ENCODE measurements at places on chromosomes 16 and 17.
A peak's percentile ranks its signal among the peaks of the same experiment; 100 is the strongest.

DNA sequence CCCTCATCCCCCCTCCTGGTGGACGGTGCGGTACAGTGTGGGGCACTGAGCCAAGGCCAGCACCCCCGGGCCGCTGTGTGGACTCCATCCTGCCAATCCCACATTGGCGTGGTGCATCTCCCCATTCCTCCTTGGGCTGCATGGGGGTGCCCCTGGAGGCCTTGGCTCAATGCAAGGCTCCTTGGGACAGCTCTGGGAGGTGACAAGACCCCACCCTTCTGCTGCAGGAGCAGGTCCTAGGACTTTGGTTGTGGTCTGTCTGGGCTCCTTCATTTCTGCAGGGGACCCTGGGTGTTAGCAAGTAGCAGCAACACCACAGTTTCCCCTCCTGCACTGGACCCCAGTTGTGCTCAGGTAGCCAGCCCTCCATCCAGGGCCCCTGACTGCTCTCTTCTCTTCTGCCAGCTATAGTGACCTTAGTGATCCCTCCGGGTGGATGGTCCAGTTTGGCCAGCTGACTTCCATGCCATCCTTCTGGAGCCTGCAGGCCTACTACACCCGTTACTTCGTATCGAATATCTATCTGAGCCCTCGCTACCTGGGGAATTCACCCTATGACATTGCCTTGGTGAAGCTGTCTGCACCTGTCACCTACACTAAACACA, 1.3 kb downstream of the PRSS21 start:
- H3K4me3 ChIP-seq: no peak overlapping the region
- H3K4me1 ChIP-seq: no peaks in the 10 kb centered on the region
- no peak overlapping the region for H3K27ac ChIP-seq
- no peaks in the 10 kb centered on the region for H3K27me3 ChIP-seq
- no peak for DNase-seq
- no peaks in the 10 kb centered on the region for H3K36me3 ChIP-seq

DNA sequence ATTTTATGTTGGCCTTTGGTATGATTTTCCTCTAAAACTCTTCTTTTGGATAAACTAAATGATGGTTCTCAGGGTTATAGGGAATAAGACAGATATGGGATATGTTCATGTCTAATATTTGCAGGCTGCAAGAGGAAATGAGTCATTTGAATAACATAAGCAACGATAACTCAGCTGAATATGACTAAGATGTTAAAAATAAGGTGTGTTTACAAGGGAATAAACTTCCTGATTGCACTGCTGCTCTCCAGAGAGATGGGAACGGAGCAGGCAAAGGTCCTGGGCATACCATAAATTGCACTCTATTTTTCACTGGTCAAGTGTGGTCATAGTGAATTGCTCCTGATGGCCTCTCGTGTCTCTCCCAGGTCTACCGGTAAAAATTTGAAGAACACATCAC, 666.2 kb downstream of the TOX3 start:
- H3K27ac ChIP-seq: no peak overlapping the region
- no peak overlapping the region for H3K4me3 ChIP-seq
- H3K36me3 ChIP-seq: no peaks in the 10 kb centered on the region
- no peaks in the 10 kb centered on the region for H3K27me3 ChIP-seq

- H3K4me3 ChIP-seq: no peak overlapping the region
- H3K27ac ChIP-seq: no peak overlapping the region
- H3K36me3 ChIP-seq: peaks cover 28% of the 10 kb centered on the region
- no peaks in the 10 kb centered on the region for H3K4me1 ChIP-seq
- H3K27me3 ChIP-seq: no peaks in the 10 kb centered on the region
These were observed 116.0 kb downstream of the MAP2K4 start for GRCh38 chr17:12136646-12137045.

GRCh38 chr16:80875616-80876015, 71.2 kb upstream of the CDYL2 start:
- H3K4me1 ChIP-seq: no peaks in the 10 kb centered on the region
- DNase-seq: no peak
- no peak overlapping the region for H3K27ac ChIP-seq
- H3K4me3 ChIP-seq: no peak overlapping the region
- H3K36me3 ChIP-seq: no peaks in the 10 kb centered on the region

DNA sequence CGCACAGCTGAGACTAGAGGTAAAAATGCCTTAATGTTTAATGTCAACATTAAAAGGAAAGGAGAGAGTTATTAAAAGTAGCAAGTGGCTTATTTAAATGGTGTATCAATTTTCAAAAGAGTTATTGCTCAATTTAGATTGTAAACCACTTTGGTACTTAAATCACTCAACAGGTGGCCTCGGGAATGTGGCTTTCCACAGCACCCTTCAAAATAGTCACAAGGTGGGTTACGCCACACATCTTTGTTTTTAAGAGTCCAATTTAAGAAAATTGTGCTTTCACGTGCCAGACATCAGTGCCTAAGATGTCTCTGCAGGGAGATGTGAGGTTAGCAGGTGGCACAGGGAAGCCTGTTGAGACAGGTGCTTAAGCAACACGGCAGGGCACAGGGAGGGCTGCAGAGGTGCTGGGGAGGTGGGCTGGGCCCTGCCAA, 27.5 kb upstream of the ADCY7 start:
- H3K27ac ChIP-seq: no peak overlapping the region
- no peaks in the 10 kb centered on the region for H3K36me3 ChIP-seq
- DNase-seq: no peak

DNA sequence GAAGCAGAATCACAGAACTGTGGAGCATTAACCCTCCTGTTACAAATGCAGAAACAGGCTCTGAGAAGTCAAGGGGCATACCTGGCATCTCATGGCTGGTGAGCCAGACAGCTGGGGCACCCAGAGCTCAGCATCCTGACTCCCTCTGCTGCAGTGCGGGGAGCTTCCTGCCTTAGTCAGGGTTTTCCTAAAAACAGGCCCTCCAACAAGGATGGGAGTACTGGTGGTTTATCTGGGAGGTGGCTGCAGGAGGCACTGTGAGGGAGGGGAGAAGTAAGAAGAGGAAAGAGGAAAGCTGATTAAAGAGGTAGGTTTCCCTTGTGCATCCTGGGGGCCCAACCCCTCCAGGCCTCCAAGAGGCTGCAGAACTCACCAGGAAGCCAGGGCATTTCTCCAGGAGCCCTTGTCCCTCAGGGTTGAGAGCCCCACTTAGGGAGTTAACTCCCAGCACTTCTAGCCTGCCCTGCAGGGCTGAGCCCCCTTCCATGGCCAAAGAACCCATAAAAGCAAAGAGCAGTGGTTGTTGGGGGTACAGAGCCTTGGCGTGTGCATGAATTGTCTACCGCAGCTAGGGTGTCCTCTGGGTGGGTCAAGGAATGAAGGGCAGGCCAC, 261.5 kb upstream of the RPL38 start:
- H3K36me3 ChIP-seq: no peaks in the 10 kb centered on the region
- DNase-seq: no peak
- H3K4me1 ChIP-seq: no peaks in the 10 kb centered on the region
- no peak overlapping the region for H3K27ac ChIP-seq
- no peak overlapping the region for H3K4me3 ChIP-seq

DNA sequence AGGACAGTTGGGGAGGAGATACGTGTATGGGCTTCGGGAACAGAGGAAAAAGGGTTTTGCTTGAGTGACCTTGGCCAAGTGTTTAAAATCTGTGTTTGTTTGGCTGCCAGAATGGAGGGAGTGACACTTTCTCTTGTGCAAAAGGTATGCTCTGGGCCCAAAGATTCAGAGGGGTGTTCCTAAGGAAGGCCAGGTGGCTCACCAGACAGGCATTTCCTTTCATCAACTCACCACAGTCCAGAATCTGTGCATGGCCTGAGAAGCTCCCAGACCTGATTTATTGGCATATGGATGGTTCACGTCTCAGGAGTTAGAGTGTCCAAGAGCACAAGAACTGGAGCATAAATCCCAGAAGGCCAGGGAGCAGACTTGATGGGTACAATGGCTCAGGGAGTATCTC, 53.4 kb upstream of the NLK start:
- no peak overlapping the region for H3K27ac ChIP-seq
- H3K4me1 ChIP-seq: peaks cover 19% of the 10 kb centered on the region
- no peaks in the 10 kb centered on the region for H3K27me3 ChIP-seq
- no peak for DNase-seq
- no peaks in the 10 kb centered on the region for H3K36me3 ChIP-seq
- H3K4me3 ChIP-seq: no peak overlapping the region

GRCh38 chr17:10557422-10557821, 8.0 kb upstream of the MYH2 start:
- no peak for DNase-seq
- H3K27me3 ChIP-seq: no peaks in the 10 kb centered on the region
- H3K4me3 ChIP-seq: no peak overlapping the region
- no peaks in the 10 kb centered on the region for H3K4me1 ChIP-seq
- no peaks in the 10 kb centered on the region for H3K36me3 ChIP-seq

DNA sequence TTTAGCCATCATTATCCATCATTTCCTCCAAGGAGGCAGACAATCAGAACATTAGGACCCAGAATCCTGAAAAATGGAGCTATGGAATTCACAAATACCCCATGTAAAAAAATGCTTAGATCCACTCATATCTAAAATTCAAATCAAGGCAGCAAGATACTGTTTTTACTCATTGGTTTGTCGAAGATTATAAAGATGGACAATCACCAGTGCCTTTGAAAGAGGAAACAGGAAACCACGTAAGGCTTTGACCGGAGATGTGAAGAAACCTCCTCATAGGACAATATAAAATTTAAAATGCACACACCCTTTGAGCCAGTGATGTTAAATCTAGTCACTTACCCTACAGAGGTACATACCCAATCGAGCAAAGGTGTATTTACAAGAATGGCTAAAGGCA, 130.0 kb downstream of the XYLT1 start:
- H3K4me3 ChIP-seq: no peak overlapping the region
- DNase-seq: no peak
- H3K27me3 ChIP-seq: no peaks in the 10 kb centered on the region
- no peak overlapping the region for H3K27ac ChIP-seq

DNA sequence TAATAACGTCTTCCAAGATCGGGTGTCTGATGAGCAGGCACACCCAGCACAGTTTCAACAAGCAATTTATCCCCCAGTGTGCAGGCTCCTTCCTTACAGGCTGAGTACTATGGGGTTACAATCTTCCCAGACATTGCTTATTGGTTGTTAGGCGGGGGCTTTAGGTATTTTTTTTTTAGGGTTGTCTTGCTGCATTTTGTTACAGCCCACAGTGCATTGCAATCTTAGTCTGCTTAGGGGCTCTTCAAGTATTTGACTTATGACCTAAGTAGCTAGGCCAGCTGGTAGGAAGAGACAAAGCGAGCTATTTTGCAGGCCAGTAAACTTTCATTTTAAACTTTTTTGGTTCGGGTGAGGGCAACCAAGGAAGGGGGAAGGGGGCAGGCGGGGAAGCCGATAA, 5.8 kb downstream of the PLD6 start:
- no peak for DNase-seq
- no peaks in the 10 kb centered on the region for H3K4me1 ChIP-seq
- H3K4me3 ChIP-seq: no peak overlapping the region
- no peak overlapping the region for H3K27ac ChIP-seq
- peaks cover 17% of the 10 kb centered on the region for H3K36me3 ChIP-seq

DNA sequence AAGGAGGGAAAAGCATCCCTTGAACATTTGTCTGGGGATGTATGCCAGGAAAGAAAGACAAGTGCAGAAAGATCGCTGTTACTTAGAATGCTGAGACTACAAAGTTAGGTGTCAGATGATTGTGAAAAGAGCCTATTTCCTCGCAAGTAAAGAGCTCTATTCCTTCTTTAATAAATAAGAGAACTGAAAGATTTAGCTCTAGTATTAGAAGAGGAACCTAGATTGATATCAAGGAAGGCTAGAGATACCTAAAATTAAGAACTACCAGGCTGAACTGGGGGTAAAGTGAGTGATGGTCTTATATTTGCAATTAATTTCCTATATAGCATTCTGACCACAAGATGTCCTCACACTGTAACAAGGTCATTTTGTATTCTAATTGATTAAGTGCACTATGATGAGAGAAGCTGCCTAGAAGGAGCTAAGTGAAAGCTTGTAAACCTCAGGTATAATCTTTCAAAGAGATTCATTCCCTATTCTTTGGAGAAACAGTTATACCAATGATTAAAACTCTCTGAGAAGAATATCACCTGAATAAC, 62.3 kb downstream of the SSH2 start:
- no peak overlapping the region for H3K27ac ChIP-seq
- no peaks in the 10 kb centered on the region for H3K4me1 ChIP-seq
- no peak for DNase-seq
- H3K36me3 ChIP-seq: no peaks in the 10 kb centered on the region
- H3K4me3 ChIP-seq: no peak overlapping the region

DNA sequence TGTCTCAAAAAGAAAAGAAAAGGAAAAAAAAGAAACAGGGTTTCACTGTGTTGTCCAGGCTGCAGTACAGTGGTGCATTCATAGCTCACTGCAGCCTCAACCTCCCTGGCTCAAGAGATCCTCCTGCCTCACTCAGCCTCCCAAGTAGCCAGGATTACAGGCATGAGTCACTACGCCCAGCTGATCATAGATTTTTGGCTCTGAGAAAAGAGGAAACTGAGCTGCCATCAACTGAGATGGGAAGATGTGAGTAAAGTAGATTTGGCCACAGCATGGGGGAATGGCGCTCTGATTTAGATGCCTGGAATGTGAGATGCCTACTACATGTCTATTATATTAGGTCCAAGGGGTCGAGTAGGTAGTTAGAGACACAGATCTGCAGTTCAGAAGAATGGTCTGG, 5.9 kb upstream of the NAGS start:
- H3K36me3 ChIP-seq: no peaks in the 10 kb centered on the region
- peaks cover 27% of the 10 kb centered on the region for H3K27me3 ChIP-seq
- no peak overlapping the region for H3K4me3 ChIP-seq
- H3K27ac ChIP-seq: no peak overlapping the region
- peaks cover 7% of the 10 kb centered on the region for H3K4me1 ChIP-seq
- peak; percentile 49 for DNase-seq

DNA sequence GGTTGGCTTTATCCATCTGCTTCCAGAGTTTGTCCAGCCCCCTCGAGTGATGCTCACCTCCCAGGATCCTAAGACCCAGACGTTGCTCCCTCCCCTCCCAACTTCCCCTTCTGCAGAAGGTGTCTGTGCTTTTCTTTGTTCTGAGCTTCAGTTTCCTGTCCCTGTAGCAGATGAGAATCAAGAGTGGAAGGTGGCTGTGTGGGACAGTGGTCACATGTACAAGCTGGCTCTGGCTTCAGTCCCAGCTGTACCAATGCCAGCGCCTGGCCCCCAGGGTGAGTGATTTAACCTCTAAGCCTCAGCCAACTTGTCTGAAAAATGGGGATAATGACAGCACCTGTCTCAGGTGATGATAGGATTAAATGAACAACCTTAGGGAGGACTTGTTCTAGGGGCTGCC, 7.7 kb downstream of the PRR15L start:
- no peaks in the 10 kb centered on the region for H3K27me3 ChIP-seq
- H3K36me3 ChIP-seq: peaks cover 9% of the 10 kb centered on the region
- no peak for DNase-seq
- peaks cover 34% of the 10 kb centered on the region for H3K4me1 ChIP-seq

- H3K4me3 ChIP-seq: no peak overlapping the region
- no peak overlapping the region for H3K27ac ChIP-seq
- peaks cover 3% of the 10 kb centered on the region for H3K36me3 ChIP-seq
- no peaks in the 10 kb centered on the region for H3K27me3 ChIP-seq
- DNase-seq: no peak
These were observed 135.0 kb downstream of the BRIP1 start for GRCh38 chr17:61728297-61728836.

Measured in common myeloid progenitor, CD34-positive (primary cell).